ENCODE measurements at places on chromosomes 7 and 10.

DNA sequence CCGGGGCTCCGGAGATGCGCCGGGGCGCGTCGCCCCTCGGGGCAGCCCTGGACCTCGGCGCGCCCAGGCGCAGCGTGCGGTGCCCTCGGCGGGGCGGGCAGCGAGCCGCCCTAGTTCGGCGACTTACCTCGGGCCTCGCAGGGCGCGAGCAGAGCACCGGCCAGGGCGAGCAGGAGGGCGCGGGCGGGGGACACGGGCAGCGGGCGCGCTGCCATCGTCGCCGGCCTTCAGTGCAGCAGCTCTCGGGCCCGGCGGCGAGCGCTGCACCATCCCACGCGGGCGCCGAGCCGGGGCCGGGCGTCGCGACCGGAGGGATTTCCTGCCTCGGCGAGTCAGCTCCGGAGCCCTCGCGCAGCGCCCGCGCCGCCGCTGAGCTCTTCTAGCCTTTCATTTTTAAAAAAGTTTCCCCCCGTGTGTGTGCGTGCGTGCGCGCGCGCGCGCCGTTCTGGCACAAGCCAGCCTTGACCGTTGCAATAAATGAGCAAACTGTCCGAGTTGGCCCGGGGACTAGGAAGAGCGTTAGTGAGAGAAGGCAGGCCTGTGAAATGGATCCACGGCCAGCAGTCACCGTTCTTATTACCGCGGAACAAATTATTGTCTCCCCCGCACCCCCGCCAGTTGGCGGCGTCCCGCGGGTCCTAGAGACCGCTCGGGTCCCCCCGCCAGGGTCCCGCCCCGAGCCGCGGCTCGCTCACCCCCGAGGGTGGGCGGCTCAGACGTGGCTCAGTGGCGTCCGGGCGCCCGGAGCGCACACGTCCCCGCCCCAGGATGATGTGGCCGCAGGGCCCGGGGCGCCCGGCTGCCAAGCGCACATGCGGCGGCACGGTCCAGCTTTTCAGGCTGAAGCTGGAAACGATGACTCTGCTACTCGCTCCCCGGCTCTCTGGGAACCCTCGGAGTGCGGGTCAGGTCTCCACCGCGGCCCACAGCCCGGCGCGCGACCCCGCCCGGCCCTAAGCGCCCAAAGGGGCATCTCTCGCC is at the start of gene ADAM12:
TSS of gene ADAM12 (minus strand) at position 547 of the 981 bp plus-strand sequence. CDS start at position 215, 332 bp downstream.
- DNase-seq = no peak

DNA sequence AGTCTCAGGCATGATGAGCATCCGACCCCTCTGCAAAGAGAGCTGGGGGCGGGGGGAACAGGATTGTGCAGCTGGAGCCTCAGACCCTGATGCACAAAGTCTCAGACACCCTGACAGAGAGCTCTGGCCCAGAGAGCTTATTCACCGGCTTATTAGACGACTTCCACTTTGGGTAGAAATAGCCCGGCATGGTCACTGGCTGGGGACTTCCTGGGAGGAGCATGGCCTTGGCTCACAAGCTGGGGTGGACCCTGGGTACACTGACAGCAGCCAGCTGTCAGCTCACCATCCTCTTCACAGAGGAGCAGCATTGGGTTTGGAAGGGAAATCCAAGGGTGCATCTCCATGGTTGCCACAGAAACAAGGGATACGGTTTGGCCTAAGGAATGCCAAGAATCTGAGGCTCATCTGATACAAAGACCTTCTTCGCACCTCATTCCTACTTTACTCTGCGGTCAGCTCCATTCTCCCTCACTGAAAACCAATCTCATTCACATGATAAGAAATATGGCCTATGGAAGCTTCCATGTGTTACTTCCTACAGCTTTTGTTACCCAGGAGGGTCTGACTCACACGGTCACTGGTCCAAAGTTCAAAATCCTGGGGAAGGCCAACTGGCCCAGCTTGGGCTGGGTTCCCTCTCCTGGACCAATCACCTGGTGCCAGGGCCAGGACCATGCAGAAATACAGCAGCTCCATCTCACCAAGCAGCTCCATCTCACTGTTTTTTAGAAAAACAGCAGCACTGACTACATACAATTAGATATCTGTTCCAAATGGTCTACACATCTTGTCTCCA is 25.1 kb downstream of the ZNF467 start:
- DNase-seq = no peak

GRCh38 chr7:26081638-26082037 is 70.4 kb upstream of the NFE2L3 start:
- no peak for DNase-seq

- DNase-seq = no peak
Measured at GRCh38 chr10:129799942-129800341, 164.1 kb downstream of the EBF3 start.

DNA sequence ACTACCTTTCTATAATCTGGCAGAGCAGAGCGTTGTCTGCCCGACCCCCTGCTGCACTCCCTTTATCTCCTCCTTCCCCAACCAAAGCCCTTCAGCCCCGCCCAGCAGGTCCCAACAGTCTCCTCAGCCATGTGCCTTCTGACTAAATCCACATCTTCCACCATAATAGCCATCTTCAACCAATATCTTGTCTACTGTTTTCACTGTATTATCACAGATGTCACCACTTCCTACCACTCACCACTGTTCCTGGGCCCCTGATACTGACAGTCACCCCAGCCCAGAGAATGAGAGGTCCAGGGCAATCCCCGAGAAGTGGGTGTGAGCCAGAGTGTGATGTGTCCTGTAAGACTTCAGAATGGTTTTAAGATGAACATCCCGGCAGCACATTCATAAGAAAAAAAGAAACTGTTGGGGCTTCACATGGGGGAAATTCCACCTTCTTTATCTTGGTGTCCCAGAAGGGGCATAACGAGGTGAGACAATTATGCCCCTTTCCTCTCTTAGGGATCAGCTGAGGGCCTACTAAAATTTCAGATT is 25.3 kb downstream of the CCDC6 start:
- peak; percentile 81 for DNase-seq

- DNase-seq = no peak
Measured at GRCh38 chr10:80579181-80579763, 41.6 kb downstream of the SH2D4B start.

GRCh38 chr10:34641147-34641912 is 173.8 kb downstream of the PARD3 start:
- no peak for DNase-seq

GRCh38 chr7:73683788-73684693 is 644 bp downstream of the BUD23 start:
- no peak for DNase-seq

- no peak for DNase-seq
Measured at GRCh38 chr7:120164-120991, 72.0 kb upstream of the FAM20C start.

GRCh38 chr10:13263591-13263990 is 29.4 kb upstream of the UCMA start:
- DNase-seq = no peak

- DNase-seq = no peak
Measured at GRCh38 chr10:55509168-55509567, 708.1 kb upstream of the PCDH15 start.

GRCh38 chr10:42987121-42987541 is 89.7 kb upstream of the RET start:
- DNase-seq = no peak

- no peak for DNase-seq
Measured at GRCh38 chr7:44395067-44395466, 69.7 kb upstream of the CAMK2B start.

GRCh38 chr10:109665321-109665720 is 258.0 kb downstream of the XPNPEP1 start:
- DNase-seq = no peak

DNA sequence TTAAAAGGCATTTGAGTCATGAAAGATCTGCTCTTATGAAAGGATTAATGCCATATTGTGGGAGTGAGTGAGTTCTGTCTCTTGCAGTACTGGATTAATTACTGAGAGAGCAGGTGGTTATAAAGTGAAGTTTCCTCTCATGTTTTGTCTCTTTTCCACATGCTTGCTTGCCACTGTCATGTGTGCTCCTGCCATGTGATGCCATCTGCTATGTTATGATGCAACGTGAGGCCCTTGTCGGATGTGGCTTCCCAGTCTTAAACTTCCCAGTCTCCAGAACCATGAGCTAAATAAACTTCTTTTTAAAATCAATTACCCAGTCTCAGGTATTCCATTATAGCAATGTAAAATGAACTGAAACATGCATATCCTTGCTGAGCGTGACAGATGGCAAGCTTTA is 22.7 kb upstream of the TCTN3 start:
- DNase-seq = no peak

GRCh38 chr7:156703209-156703608 is 62.6 kb downstream of the RNF32 start:
- no peak for DNase-seq

DNA sequence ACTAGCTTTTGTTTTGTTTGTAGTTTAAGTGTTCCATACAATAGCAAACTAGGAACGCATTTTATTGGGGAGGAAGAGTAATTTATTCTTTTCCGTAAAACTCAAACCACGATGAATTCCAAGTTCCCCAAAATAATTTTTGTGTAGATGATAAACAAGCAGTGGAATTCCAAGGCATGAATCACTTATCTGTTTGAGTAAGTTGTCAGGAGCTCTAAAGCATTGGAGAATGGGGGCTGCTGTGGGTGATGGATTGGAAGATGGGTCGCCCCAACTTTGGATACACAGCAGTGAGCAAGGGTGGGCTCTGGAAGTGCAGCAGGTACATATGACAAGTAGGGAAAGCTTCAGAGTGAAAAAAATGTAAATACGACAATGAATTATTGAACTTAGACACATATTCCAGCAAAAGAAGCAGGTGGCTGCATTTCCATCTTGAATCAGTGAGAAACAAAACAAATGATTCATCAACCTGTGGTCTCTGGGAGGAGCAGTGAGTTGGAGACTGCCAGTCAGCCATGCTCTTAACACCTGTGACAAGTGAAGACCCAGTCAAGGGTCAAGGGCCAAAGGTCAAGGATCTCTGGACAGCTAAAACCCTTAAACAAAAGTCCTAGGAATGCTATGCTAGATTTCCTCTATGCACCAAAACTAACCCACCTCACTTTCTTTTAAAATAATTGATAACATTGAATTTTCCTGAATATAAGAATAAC is 34.2 kb upstream of the ADRB1 start:
- no peak for DNase-seq

- no peak for DNase-seq
Measured at GRCh38 chr7:158861004-158861787, 4.8 kb downstream of the DYNC2I1 start.

DNA sequence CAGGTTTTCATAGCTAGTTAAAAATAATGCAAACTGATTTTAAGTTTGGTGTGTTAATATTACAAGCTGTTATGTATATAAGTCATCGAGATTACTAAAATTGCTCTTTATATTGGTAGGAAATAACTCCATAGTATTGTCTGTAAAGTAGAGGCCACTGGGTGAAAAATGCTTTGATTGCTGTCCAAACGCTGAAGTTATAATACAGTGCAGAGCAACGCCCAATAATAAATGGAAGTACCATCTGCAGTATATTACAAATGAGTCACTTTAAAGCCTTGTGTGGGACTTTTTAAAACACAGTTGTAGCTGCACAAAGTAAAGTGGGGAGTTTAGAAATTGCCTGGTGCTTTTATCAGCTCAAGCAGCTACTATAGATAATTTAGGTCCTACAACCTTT is 196.1 kb downstream of the NXPH1 start:
- no peak for DNase-seq

DNA sequence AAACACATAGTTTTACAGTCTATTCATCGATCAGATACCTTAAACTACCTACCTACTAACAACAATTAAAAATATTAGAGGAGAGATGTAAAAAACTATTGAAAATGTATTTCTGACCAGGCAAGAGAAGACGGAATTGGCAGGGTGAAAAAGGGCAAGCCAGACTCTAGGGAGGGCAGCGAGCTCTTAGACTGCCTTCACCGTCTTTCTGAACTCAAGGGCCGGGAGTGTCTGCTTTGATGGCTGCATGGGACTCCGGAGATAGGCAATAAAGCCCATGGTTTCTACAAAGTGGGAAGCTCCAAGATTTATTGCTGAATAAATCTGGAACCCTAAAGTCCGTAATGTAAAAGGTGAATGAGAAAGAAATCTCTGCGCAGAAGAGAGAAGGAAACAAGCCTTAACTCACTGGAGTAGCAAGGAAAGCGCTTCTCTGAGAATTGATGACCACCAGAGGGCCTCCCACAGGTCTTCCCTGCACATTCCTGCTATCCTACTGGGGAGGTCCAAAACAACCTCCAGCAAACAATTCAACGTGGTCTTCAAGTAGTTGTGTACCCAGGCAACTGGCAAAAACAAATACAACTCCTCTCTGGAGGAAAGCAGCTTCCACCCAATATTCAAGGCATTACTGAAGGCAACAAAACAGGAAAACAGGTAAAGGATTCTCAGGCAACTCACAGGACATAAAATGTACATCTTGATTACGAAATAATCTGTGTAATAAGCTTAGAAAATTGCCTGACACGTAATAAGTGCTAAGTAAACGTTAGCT is 181.3 kb downstream of the SDK1 start:
- no peak for DNase-seq

GRCh38 chr10:73772281-73773151 is 9.3 kb upstream of the CHCHD1 start:
- DNase-seq = peak; percentile 90

DNA sequence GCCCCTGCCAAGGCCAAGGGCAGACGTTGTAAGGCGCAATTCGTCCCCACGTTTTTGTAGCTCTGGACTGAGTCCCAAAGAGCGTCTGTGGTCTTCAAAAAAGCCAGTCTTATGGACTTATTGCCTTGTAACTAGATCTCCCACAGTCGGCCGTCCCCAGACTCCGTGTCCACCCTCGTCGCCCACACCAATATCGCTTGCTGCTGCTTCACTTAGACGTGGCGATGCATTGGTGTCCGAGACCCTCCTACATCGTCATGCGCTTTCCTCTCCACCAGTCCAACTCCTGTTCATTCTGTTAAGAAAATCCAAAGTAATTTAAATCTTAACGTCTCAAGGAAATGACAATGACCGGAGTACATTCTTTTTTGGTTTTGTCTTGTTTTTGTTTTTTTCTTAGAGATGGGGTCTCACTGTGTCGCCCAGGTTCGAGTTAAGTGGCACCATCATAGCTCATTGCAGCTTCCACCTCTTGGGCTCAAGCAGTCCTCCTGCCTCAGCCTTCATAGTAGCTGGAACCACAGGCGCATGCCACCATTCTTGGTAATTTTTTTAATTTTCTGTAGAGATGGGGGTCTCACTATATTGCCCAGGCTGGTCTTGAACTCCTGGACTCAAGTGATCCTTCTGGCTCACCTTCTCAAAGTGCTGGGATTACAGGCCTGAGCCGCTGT is 851 bp downstream of the KIFBP start:
- no peak for DNase-seq

DNA sequence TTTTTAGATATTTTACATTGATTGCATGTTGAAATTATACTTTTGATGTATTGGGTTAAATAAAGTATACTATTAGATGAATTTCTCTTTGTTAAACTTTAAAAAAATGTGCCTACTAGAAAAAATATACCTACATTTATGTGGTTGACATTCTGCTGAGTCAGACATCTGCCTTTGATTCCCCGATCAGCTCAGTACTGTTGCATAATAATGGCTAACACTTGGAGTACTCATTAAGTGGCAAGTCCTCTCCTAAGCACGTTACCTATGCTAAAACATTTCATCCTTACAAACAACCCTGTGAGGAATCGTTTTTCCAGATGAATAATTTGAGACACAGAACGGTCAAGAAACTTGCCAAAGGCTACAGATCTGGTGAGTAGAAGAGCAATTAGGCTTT is 14.0 kb upstream of the SEM1 start:
- no peak for DNase-seq
